ENCODE measurements at places on chromosomes 3 and 15. TPM values are rescaled to one million over a fixed set of nuclear protein-coding genes. Genes with fewer than 3 reads are reported as not detected.

The CCDC39 gene
- not detected for total RNA-seq

The CHRNA7 gene
- 38.8 TPM for total RNA-seq

The GP9 gene
- total RNA-seq = not detected

- H3K27ac ChIP-seq = no peak overlapping the region
- no peak overlapping the region for H3K4me3 ChIP-seq
- no peaks in the 10 kb centered on the region for H3K27me3 ChIP-seq
- DNase-seq = no peak
- no peaks in the 10 kb centered on the region for H3K36me3 ChIP-seq
- H3K4me1 ChIP-seq = no peaks in the 10 kb centered on the region
Measured at GRCh38 chr15:98935736-98936135, 71.9 kb downstream of the PGPEP1L start.
